ENCODE measurements at places on chromosomes 1 and 21.

DNA sequence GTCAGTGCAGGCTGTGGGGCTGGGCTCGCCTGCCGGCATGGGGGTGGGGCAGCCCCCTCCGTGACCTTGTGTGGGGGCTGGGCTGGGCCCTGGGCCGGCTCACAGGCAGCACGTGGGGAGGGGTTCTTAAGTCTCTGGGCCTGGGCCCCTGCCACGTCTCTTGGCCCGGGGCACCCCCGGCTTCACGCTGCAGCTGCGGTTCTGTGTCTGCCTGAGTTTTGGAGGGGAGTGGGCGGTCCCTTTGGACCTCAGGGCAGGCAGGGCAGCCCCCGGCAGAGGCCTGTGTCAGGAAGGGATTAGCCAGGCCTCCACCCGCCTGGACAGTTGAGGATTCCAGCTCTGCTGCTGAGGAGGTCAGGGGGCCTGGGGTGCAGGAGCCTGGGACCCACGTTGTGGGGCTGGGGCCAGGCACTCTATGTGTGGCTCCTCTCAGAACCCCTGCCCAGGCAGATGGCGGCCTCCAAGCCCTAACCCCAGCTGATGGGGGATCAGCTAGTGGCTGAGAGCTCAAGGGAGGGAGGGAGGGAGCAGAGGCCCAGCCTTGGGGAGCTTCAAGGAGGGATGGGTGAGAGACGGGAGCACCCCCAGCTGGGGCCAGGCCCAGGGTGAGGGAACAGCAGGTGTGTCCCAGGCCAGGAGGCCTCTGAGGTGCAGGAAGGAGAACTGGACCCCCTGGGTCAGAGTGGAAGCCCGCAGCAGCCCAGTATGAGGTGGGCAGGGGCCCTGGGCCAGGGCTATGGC, 1.8 kb upstream of the PLCH2 start:
- no peak for DNase-seq

DNA sequence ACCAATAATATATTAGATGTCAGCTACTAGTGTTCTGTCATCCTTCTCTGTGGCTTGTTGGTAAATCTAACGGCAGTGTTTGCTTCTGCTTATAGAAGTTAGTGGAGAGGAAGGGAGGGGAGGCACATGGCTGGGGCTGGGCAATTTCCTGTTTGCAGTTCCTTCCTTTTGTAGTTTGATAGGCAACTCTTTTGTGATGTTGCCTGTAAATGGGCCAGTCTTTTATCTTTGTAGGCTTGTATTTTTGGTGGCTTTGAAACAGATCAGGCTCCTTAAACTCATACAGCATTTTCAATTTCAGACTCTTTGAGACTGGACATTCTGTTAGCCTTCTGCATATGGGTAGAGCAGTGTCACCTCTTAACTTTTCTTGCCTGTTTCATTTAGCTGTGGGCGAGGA, 48.1 kb downstream of the CDC14A start:
- no peak for DNase-seq

GRCh38 chr1:21318714-21319159, 28.5 kb upstream of the ECE1 start:
- DNase-seq, result no peak

DNA sequence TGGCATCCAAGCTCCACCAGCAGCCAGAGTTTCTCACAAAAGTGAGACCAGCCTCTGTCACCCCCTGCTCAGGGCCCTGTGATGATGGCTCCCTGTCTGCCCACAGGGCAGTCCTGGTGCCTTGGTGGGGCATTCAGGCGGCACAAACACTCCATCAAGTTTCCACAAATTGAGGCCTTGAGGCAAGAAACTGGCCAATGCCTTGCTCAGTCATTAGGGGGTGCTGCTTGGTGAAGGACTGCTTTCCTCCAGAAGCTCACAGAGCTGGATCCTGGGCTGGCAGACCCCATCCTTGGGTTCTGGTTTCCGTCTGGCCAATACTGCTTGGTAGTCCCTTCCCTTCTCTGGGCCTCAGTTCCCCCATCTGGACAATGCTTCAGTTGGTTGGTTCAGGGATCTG, 12.5 kb upstream of the AHDC1 start:
- no peak for DNase-seq

- no peak for DNase-seq
Observed at GRCh38 chr1:21631944-21632887, 36.9 kb downstream of the RAP1GAP start.

DNA sequence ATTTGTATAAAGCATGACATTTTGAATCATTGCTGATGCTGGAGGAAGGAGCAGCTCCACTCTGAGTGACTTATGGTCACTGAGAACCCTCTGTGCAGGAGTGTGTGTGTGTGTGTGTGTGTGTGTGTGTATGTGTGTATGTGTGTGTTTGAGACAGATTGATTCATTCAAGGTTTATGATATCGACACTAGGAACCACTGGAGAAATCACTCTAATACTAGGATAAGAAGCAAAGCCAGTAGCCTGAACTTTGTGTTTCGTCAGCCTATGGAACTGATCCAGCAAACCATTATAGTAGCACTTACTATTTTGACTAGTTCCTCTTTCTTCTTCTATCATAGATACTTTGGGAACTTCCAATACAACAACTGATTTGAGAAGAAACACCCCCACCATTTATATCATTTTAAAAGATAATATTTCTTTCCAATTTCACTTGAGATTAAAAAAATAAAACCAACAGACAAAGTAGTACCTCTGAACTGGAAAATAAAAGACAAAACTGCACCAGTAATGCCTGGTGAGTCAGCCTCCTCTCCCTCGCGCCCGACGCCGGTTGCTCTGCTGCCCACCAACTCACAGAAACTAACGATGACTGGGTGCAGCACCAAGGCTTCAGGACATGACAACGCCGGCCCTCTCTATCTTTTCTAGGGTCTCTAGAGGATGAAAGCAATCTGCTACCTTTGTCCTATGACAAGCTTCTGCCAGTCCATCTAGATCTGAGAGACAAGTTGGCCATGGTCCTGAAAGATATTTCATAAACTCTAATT, 20.9 kb downstream of the SLAMF1 start:
- no peak for DNase-seq

DNA sequence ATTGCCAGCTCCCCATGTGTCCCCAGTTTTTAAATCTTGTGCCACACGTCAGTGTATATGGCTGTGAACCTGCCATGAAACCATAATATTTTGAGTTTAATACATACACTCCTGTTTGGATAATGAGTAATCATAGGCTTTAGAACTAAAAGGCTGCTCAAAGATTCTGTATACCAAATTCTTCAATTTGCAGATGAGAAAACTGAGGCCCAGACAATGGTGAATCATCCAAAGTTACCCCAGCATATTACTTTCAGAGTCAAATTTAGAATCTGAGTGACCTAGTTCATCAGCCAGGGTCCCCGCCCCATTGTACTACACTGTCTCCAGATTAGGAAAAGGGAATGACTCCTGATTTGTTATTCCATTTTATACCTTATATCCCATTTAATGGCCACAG, 224.6 kb downstream of the FGGY start:
- no peak for DNase-seq

DNA sequence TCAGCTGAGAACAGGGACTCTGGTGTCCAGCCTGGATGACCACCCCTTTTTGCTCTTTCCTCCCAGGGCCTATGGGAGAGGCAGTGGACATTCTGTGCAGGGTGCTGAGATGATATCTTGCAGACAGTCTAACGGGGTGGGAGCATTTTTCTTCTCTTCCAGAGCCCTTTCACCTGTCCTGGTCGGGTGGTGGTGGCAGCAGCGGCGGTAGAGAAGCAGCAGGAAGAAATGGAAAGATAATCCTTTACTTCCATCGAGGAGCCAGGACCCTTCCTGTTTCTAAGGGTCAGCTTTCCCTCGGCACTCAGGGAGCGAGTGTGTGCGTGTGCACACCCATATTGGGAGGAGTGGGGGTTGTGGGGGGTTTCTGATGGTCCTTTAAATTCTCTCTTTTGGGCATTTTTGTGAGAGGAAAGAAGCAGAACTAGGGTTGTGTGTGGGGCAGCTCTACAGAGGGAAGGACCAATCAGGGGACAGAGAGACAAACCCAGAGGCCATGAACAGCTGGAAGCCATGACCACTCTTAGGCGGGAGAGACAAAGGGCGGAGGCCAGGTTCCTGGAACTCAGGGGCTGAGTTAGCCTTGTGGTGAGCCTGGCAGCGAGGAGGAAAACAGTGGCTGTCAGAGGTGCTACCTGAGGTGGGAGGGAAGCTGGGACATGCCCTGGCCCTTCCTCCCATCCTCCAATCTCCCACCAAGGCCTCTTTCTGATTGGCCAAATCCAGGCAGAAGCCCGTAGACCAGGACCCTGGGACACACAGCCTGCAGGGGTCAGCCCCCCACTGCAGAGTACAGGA, 31.2 kb upstream of the CSF3R start:
- DNase-seq, result no peak

GRCh38 chr1:62826901-62827300, 43.0 kb downstream of the ATG4C start:
- DNase-seq, result no peak

DNA sequence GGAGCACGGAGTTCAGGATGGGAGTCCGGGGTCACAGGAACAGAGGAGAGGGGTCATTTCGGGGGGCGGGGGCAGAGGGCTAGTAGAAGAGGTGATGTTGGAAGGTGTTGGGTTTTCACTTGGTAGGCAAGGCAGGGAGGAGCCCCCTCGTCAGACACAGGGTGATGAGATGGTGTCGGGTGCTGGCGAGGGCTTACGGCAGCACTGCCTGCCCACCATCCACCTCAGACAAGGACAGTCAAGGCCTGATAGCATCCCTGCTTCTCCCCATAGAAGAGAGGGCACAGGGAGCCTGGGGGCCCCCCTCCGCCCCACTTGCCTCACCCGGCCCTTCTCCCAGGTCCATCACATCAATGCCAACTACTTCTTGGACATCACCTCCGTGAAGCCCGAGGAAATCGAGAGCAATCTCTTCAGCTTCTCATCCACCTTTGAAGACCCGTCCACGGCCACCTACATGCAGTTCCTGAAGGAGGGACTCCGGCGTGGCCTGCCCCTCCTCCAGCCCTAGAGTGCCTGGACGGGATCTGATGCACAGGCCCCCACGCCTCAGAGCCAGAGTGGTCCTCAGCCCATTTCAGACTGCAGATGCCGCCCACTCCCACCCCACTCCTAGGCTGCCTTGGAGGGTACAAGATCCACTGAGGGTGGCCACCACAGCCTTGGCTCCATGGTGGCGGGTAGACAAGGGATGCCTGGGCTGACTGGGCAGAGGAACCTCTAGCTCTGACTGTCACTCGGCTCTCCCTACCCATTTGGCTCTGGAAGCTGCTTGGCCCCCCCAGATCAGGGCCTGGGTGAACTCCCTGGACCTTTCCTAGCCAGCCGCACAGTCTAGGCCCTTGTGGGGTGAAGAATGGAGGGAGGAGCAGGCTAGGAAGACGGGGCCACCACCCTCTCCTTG, 4.3 kb upstream of the MTFR1L start:
- no peak for DNase-seq

DNA sequence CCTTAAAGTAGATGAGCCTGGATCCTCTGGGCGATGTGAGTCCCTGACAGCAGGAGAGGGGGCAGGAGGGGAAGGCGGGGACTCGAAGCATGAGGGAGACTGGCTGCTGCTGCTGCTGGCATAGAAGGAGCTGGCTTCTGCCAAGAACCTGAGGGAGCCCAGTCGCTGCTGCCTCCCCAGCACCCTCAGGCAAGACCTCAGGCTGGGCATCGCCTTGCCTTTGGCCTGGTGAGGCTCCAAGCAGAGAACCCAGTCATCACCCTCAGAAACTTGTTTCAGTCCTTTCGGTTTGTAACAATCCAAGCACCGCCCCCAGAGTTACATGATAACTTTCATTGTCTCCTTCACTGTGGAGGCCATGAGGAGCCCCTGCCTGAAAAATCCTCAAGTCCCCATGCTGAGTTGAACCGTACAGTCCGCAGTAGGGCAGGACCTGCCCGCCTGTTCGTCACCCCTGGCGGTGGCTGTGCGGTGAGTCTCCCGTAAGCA, 38.8 kb downstream of the POFUT2 start:
- no peak for DNase-seq

DNA sequence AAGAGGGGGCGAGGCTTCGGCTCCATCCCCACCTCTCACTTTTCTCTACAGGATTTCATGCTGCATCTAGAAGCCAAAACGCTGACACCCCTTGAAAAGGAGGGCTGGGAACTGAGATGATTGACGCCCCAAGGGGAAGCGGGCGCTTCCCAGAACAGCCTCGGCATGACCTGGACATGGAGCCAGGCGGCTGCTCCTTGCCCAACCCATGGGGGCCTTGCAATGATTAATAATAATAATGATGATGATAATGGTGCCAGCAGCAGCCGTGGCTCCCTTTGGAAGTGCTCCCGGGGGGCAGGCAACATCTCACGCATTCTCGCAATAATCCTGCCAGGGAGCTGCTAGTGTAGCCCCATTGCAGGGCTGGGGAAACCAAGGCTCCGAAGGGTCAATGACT, 78.2 kb downstream of the RAP1GAP start:
- DNase-seq, result no peak

DNA sequence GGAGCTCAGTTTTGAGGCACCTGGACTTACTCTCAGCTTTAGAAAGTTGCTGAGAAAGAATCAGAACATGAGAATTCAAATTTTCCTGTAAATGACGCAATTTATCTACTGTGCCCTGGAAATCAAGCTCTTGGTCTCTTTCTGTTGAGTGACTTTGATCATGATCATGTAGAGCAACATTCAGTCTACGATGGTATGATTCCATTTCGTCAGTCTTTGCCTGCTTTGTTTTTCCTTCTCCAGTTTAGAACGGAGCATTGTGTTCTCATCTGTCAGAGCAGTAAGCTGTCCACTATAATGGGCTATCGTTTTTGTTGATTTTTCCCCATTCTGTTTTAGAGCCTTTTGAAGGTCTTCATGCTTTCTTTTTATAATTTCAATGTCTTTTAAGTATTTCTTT, 20.7 kb downstream of the SFT2D2 start:
- no peak for DNase-seq

DNA sequence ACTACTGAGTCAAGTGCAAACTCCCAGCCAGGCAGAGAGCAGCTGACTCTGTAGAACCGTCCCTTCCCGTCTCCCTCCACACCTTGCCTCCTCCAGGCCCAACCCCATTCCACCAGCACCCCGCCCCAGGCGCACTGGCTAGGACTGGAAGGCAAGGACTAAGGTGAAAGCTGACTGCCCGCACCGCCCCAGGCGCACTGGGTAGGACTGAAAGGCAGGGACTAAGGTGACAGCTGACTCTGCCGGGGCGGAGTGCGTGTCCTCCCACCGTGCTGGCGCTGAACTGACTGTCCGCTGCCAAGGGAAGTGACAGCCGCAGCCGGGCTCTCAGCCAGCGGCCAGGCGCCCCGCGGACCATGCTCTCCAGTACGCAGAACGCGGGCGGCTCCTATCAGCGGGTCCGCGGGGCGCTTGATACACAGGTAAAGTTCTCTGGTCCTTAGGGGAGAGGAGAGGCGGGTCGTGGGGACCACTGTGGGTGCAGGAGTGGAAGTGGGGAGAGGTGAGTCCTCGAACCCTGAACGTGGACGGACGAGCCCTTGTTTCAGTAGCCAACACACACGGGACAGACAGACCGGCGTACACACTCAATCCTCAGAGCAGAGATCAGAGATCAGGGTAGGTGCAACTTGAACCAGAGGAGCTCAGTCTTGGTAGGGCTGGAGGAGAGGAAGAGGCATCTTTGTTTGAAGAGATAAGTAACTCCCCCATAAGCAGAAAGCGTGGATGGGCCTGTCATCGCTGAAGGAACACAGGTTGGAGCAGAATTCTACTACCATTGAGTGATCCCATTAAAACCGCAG, 58.0 kb downstream of the RBM11 start:
- DNase-seq, result no peak
